Kidney tubule cell (primary cell): ENCODE measurements at places on chromosomes 13 and 19.

DNA sequence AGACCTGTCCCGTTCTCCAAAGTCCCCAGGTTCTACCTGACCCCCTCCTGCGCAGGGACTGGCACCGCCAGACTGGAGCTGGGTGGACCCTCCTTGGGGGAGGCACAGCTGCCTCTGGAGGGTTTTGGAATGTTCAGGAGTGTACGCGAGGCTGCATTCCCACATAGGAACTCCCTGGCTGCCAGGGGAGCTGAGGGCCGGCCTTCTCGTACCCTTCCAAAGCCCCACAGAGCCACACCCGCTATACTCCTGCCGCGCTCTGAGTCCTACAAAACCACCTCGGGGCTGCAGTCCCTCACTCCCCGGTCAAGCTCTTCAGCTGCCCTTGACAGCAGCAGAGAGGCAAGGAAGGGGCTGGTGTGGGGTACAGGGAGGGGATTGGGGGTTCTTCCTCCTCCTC lies 484 bp upstream of the MUC16 start:
- DNase-seq, result no peak

DNA sequence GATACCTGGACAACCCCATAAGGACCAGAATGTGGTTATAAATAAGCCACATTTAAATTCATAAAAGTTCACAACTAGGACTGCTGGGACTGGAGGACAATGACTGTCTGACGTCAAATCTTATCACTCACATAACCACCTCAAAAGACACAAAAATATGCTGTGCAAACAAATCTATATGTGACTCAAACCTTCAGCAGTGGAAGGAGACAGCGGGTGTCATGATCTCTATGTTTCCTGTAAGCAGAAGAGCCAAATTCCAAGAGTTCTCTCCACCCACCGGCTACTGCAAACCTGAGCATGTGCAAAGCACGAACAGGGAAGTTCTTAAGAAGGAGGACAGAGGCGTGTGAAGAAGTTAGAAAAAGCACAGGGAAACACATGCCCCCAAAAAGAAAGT lies 113.2 kb downstream of the MYCBP2 start:
- no peak for DNase-seq

DNA sequence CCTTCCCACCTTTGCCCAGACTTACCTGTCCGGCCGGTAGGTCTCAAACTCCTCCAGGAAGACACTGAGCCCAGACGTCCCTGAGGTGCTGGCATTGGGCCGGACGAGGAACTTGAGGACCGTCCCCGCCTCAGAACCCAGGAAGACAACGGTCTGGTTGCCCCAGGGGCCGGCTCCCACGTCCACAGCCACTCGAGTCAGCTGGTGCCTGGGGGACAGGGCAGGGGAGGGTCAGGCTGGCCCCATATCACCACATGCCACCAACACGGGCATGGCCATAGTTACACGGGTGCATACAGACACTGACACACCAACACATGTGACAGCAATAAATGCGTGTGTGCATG lies 8.4 kb upstream of the LRG1 start:
- no peak for DNase-seq

DNA sequence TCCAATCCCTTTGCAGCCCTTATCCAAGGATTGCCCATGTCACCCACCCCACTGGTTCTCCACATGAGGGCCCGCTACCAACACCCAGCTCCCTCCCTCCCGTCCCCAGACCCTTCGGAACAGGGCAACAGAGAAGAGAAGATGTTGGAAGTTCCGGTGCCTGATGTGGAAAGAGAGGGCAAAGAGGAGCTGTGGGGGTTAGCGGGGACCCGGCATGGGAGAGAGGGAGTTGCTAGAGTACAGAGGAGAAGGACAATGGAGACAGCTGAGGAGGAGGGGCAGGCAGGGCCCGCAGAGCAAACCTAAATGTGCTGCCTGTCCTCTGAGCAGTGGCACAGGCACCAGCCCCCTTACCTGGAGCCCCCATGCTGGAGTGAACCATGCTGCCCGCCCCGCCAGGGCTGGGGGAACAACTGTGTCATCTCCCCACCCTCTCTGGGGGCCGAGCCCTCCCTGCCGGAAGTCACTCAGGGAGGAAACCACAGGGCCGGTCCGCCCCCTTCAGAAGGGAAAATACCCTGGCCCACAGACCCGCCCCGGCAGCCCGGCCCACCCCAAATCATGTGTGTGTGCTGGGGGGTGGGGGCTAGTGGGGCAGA lies at the start of gene POU2F2:
Gene POU2F2, minus strand, starts transcription at position 417 of the 599 bp plus-strand sequence. Its CDS starts 35 bp downstream, at position 382.
- no peak for DNase-seq

GRCh38 chr13:32746474-32746873 lies 160.2 kb downstream of the PDS5B start:
- DNase-seq, result no peak
